AG09319 (cell line): ENCODE measurements at places on chromosomes 3 and 15.

- DNase-seq = no peak
These were observed 63.4 kb upstream of the SPATA12 start for GRCh38 chr3:56997041-56997440.

- no peak for DNase-seq
These were observed 13.6 kb downstream of the LXN start for GRCh38 chr3:158658889-158659288.

DNA sequence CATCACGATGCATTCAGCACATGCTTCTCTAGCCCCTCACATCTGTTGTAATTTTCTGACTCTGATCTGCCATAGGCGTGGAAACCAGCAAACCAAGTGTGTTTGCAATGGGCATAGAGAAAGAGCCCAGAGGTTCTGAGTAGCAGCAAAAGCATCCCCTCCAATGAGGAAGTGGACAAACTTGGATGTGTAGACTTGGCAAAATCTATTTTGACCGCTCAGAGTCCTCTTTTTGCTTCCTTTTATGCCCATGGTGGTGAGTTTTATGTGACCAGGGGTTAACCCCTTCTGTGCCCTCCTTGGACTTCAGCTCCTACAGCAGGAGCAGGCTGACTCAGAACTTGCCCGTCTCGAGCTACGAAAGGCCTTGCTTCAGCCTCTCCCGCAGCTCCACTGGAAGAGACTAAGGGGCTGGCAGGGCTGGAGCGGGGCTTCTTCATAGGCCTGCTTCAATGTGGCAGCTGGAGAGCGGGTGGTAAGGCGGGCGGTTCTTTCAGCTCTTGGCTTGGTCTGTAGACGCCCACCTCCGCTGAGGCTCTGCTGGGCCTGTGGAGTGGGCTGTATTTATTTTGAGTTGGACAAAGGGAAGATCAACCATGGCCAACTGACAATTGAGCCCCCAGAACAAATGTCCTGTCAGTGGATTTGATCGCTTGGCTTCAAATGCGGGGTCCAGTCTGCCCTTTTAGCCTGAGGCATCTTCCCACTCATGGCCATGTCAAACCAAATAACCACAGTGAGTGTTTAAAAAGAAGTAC, 6.5 kb upstream of the ETV5 start:
- no peak for DNase-seq

GRCh38 chr3:113097960-113098447, 107.2 kb downstream of the GTPBP8 start:
- DNase-seq = no peak

GRCh38 chr3:53005854-53006513, 39.9 kb downstream of the SFMBT1 start:
- DNase-seq = no peak

DNA sequence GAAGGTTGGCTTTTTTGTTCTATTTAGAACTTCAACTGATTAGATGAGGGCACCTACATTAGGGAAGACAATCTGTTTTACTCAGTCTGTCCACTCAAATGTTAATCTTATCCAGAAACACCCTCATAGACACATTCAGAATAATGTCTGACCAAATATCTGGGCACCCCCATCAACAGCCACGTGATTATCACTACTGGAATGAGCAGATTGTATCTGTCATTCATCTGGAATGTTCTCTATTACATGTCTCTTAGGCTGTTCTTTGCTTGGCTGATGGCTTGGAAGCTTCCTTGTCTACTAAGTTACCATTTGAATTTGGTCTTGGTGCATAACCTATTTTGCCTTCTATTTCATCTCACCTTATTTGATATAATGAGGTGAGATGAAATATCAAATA, 15.7 kb upstream of the LRRC58 start:
- DNase-seq = no peak
